Activated CD4-positive, alpha-beta T cell treated with anti-CD3 and anti-CD28 coated beads, Interleukin-2, Interleukin-4, amounts not matched to agents 100 ng/mL and 50 ng/mL, durations not matched to agents 16 hours and 8 hours (primary cell): ENCODE measurements at places on chromosomes 1 and 21.

DNA sequence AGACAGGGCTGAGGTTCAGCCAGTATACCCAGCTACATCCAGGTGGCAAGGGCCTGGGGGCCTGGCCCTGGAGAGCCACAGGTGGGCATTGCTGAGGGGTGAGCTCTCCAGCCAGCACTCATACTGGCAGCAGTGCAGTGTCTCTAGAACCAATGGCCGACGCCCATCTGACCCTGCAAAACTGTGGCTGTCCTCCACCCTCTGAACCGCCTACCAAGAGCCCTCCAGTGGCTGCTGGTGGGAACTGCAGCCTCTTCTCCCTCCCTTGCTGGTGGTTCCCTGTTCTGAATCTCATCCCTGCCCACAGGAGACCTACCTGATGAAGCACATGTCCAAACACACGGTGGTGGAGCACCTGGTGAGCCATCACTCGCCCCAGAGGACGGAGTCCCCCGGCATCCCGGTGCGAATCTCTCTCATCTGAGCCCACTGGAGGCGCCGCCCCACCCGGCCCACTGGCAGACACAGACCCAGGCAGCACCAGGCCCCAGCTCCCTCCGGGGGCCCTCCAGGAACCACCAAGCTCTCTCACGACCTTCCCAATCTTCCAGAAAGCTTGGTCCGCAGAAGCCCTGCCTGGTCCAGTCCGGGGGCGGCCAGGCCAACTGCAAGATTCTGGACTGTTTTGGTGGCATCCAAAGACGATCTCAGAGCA lies 22.1 kb downstream of the A3GALT2 start:
- peak; percentile 69 for DNase-seq

DNA sequence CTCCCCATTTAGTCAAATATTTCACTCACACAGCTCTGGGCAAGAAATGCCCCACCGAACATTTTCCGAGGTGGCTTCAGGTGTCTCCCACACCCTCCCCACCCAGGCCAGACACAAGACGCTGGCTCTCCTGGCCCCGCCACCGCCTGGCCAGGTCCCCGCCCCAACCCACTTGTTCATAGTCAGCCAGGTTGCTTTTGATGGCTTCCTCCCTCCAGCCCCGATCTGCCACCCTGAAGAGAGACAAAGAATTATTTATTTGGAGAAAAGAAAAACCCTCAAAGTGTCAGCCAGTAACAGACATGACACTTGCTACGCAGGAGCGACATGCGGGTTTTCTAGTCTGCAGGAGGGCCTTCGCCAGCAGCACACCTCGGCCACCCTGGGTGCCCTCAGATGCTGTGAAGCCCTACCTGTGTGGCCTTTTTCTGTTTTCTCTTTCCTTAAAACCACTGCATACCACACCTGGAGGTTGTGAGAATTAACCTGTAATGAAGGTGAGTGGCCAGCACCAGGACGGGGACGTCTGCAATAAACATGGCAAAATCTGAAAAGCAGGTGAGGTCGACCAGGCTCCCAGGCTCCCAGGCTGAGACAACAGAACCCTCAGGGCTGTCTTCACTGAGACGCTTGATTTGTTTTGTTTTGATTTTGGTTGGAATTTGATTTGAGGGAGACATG lies 27.2 kb downstream of the SSBP3 start:
- DNase-seq = no peak

GRCh38 chr1:231861541-231862481 lies 235.2 kb downstream of the DISC1 start:
- DNase-seq = no peak

DNA sequence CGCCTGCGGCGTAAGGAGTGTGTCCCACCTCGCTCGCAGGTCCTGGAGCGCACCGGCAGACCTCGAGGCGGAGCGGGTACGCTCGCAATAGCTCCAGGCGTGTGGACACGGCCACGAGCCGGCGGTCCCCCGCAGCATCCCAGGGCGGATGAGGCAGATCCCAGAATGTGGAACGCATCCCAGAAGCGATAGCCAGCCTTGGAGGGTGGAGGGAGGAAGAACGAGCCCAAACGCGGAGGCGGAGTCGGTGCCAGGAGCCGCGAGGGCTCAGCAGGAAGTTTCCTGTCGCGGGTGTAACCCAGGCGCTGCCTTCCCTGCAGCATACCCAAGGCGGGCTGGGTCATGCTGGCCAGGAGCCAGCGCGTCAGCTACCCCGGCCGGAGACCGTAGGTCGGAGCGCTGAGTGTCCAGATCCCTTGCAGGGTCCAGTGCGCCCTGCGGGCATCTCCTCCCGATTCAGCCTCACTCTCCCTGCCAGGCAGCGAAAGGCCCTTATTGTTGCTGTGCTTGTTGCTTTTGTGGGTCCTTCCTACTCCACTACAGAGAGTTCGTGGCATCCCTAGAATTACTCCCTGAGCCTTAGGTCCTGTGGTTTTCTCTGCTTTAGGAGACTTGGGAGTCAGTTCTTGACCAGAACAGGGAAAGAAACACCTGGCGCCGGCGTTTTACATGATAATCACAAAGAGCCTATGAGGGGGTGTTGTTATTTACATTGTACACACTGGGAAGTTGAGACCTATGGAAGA lies 27.7 kb downstream of the STYXL2 start:
- peak; percentile 6 for DNase-seq

- DNase-seq = no peak
These were observed 17.3 kb downstream of the DDR2 start for GRCh38 chr1:162649583-162649982.

DNA sequence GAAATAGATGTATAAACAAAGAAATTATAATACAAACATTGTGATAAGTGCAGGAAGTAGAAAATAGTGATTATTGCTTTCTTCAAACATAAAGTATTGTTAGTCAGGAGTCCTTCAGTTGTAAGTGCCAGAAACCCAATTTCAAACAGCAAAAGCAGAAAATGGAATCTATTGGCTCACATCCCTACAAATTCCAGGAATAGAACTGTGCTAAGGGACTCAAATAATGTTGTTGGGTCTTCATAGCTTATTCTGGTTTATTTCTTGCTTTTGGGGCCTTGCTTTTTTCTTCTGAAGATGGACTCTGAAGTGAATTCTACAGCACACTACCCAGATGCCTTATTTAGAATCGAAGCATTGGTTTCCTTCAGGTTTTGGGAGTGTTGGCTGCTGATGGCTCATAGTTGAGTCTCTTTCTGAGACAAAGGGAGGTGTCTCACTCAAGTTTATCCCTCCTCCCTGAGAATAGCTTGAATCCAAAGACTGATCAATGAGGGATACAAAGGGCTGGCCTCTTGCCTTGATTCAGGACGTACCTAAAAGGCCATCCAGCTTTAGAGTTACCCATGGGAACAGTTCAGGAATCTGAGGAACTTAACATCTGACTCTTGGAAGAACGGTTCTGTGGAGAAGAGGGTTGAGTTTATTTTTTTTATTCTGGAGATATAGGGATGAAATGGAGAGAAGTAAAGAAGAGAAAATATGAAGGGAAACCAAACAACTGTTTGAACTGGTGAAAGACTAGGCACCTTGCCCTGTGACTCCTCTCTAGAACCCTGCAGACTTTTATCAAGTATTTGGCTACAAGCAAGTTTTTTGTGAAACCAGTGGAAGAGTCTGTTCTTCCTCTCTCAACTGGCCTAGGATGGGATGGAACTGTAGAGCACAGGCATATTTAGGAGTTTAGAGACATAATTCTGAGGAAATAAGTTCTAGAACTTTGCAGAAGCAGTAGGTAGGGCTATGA lies 39.0 kb upstream of the ATG4C start:
- DNase-seq = no peak

GRCh38 chr21:27306791-27307775 lies 340.2 kb upstream of the ADAMTS5 start:
- DNase-seq = no peak

- no peak for DNase-seq
These were observed 37.4 kb upstream of the BTG2 start for GRCh38 chr1:203267912-203268311.

- DNase-seq = no peak
These were observed 18.5 kb upstream of the LYPLAL1 start for GRCh38 chr1:219155135-219155534.

- DNase-seq = no peak
These were observed 18.6 kb downstream of the GNAI3 start for GRCh38 chr1:109566982-109567381.
